ENCODE measurements at places on chromosomes 12 and 14.

DNA sequence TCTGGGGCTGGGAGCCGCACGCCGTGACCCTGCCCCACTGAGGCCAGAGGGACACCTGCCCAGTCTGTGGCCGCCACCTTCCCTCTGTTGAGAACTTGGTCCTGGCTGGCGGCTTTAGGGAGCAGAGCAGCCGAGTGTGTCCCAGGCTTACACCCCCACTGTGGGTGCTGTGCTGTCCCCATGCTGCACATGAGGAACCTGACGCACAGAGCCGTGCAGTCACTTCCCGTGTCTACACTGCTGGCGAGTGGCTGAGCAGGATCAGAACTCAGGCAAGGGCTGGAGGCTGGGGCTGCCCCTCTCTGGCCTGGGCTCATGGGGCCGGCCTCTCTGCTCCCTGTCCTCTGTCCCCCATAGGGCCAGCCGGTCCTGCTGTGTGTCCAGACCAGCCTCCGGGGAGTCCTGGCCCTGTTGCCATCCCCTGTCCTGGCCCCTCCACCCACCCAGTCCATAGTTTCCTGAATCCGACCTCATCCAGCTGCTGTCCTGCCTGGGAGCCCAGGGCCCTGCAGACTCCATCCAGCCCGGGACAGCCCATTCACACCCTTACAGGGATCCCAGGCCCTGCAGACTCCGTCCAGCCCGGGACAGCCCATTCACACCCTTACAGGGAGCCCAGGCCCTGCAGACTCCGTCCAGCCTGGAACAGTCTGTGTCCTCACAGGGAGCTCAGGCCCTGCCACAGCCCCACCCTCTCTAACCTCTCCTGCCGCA lies 10.3 kb downstream of the FBRSL1 start:
- DNase-seq, result no peak

GRCh38 chr14:102510616-102511520 lies 1.3 kb upstream of the ANKRD9 start:
- no peak for DNase-seq

DNA sequence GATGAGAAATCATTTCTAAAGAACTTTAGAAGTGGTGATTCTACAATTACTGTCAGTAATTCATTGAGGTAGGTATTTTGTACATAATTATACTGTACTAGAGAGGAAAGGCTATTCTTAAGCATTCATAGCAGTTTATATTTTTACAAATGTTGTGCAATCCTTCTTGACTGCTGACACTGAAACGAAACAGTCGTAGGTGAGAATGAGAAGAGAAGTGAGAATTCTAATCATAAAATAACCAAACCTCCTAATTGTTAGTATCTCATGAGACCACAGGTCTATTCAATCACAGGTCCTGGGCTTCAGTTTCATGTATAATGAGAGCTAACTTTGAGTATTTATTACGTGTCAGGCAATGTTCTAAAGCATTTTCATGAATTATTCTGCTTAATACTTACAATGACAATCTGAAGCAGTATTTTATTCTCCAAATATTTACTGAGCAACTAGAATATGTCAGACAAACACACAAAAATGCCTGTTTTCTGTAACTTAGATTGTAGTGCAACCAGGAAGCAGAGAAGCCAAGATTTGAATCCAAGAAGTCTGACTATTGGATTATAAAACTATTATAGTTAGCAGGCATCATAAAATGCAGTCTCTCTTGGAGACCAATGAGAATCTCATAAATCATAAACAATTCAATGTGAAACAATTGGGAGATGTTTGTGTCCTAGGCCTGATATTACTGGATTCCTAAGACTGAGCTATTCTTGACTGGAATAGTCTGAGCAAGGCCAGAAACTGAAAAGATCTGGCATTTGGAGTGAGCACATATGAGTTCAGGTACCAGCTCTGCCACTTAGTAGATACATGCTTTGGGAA lies 24.3 kb downstream of the RERG start:
- DNase-seq, result no peak

GRCh38 chr14:61145903-61146481 lies 135.1 kb downstream of the TMEM30B start:
- no peak for DNase-seq

DNA sequence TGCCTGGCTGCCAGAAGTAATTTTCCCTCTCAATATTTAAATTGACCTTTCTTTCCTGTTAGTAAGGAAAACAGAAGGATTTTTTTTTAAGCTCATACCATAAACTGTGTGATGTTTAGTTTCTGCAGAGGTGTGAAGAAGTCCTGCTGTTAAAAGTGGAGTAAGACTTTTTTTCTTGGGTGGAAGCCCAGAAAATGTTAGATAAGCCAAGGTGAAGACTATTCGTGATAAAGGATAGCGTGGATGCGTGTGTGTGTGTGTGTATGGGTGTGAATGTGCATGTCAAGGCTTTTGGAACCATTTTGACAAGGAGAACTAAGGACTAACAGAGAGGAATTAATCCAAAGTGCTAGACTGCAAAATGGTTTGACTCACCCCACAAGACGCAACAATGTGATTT lies 152.9 kb upstream of the SEL1L start:
- no peak for DNase-seq

- DNase-seq, result no peak
Observed at GRCh38 chr14:92973261-92973797, 50.4 kb downstream of the CHGA start.

- DNase-seq, result no peak
Observed at GRCh38 chr12:57620936-57621496, 9.8 kb downstream of the ARHGEF25 start.

DNA sequence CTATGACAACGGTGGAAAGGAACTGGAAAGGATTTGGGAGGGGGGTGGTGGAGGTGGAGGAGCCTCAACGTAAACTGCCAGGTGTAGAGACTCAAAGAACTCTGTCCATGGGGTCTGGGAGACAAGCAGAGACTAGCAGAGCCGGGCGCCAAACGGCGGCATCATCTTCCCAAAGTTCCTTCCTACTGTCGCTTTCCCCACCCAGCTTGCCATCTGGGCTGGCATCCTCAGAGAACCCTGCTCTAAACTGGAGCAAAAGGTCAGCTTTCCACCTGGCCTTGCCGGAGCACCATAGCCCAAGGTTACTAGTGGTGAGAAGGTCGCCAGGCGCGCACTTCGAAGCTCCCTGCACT lies 4.0 kb upstream of the IRF2BPL start:
- no peak for DNase-seq

DNA sequence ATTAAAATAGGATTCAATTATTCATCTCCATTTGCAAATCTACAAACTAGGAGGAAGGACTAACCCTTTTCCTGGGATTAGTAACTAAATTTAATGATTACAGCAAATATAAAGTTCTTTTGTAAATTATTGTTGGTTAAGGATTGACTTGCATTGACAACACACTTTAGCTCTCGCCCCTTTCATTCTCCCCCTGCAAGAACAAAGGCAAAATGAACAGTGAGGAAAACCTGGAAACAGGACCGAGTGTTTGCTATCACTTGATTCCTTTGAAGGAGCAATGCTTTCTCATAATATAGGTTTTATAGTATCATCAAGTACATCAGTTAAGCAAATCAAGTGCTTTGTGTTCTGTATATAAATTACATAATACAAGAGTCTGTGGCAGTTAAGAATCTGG lies 7.4 kb upstream of the COX16 start:
- DNase-seq, result no peak

DNA sequence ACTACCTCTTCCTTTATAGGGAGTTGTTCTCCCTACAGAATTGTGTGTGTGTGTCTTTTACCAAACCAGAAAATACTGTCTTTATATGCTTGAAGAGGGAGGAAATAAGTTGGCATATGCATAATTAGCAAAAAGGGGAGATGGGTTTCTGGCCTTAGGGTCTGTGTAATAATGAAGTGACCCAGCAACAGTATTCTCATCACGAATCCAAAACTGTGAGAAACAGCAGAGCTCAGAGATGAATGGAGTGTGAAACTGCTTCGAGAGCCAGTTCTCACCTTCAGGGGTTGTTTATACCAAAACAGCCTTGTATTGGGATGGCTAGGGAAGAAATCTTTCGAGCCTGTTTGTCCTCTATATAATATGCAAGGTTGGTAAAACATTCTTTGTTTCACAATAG lies 227.5 kb downstream of the MON2 start:
- no peak for DNase-seq

DNA sequence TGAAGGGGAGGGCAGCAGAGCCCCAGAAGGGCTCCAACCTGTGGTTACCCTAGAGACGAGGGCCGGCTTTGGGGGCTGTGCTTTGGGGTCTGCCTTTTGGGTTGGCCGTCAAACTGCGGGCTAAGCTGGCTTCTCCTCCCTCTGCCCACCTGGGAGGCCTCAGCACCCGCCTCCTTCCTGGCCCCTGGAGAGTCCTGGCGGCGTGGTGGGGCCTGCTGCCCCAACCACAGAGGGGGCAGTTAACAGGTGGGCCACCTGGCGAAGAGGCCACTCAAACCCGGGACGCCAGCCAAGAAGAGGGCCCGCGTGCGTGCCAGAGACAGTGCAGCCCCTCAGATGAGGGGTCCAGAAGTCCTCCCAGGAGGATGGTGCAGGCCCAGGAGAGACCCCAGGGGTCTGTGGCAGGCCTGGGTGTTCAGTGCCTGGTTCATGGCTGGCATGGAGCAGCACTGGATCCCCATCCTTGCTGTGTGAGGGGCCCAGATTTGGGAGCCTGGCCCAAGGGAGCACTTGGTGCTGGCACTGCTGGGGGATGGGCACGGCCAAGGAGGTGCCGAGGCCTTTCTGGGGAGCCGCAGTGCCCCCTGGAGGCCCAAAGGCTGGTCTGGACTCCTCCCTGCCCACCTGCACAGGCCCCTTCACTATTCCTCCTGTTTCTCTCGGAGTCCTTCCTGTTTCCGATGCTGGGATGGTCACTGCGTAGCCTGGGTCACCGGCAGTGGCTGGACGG lies 48.8 kb downstream of the LRCOL1 start:
- peak; percentile 28 for DNase-seq

GRCh38 chr12:7146228-7146627 lies 16.1 kb downstream of the CLSTN3 start:
- no peak for DNase-seq

DNA sequence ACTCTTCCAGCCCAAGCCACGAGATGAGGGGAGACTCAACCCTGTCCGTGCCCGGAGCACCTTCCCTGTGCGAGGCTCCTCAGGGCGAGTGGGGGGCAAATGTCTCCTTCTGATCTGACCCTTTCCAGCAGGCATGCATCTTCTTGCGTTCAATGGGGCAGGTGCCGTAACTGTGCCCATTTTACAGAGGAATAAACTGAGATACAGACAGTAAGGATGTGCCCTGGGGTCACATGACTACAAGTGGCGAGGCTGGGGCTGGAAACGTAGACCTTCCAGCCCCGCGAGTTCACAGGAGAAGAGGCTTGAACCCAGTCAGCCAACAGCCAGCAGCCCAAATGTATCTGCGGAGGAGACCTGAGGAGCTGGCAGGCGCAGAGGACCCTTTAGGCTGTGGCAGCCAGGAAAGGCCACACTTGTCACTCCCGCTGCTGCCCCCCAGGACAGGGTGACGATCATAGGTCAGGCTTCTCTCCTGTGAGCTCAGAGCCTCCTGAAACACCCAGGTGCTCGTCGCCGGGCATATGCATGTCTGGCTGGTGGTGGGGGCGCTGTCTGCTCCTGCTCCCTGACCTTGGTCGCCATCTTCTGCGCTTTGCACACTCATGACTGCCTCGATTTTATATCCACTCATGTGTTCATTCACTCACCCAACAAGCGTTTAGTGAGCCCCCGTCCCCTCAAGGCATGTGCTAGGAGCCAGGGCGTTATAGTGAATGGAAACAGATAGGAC lies 41.7 kb downstream of the CCDC88C start:
- no peak for DNase-seq

GRCh38 chr12:106123110-106123509 lies 15.6 kb downstream of the NUAK1 start:
- no peak for DNase-seq

GRCh38 chr12:47885012-47885501 lies 19.7 kb downstream of the VDR start:
- DNase-seq, result no peak

DNA sequence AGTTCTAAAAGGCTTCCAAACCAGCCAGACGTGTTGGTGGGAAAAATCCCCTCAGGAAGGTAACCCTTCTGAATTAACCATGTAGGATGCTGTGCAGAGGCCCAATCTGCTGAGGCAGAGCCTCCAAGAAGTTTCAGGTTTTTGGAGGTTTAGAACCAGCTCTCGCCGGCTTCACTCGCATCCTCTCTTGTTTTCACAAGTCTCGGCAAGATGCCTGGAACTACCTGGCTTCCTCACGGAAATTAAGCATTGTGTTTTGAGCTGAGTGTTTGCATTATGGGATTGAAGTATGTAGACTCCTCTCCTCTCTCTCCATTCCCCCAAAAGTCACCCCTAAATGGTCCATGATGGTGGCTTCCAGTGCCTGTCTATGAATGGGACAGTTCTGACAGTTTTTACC lies 20.6 kb downstream of the LTBP2 start:
- DNase-seq, result no peak

DNA sequence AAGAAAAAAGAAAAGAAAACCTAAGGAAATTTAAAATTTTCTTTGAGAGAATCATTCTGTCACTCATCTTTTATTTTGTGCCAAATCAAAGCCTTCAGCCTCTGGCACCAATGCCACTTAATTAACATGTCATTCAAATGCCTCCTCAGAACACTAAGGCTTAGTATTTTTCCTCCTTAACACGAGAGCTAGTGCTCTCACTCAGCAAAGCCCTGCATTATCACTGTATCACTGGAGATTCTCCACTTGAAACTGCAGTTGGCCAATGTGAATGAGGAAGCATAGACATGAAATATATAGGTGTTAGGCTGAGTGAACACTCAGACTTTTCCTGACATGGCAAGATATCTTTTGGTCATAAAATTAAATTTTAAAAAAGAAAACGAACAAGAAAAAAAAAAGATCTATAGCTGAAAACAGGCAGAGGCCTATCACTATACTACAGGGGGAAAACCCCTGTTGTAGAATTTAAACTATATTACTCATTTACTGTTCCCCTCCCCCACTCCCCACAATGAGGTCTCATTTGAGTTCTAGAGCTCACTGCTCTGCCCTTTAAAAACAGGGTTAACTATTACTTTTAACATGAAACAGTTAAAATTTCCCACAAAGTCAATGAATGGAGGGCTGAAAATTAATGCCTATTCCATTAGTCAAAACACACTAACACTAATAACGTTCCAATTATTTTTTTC lies 5.1 kb downstream of the MBIP start:
- no peak for DNase-seq

GRCh38 chr14:31388687-31389413 lies 31.5 kb downstream of the HEATR5A start:
- DNase-seq, result no peak

- no peak for DNase-seq
Observed at GRCh38 chr12:82904219-82904790, 217.6 kb downstream of the TMTC2 start.

DNA sequence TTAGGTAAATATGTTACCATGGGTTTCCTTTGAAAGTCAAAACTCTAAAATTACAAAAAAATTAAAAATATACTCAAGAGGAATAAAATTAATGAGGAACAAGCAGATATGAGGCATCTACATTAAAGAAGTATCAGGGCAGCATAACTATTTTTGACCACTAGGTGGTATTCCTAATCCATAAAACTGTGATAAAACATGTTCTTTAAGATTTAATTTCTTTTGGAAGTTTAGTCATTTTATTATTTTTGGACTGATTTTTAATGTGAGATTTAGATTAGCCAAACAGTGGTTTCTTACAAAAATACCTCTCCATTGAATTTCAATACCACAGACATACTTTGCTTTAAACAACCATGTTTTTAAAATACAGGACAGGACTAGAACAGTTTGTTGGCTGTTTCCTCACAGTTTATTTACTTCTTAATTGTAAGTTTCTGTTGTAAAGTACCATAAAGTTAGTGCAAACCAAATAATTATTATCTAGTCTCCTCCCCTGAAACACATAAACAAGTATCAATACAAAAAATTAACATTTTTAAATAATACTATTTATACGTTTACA lies 49.8 kb downstream of the NTS start:
- peak; percentile 48 for DNase-seq

Data from Caki2 (cell line).